ENCODE measurements at places on chromosomes 5 and 9.

- DNase-seq: no peak
Observed at GRCh38 chr5:95042037-95042436, 242.9 kb downstream of the MCTP1 start.

DNA sequence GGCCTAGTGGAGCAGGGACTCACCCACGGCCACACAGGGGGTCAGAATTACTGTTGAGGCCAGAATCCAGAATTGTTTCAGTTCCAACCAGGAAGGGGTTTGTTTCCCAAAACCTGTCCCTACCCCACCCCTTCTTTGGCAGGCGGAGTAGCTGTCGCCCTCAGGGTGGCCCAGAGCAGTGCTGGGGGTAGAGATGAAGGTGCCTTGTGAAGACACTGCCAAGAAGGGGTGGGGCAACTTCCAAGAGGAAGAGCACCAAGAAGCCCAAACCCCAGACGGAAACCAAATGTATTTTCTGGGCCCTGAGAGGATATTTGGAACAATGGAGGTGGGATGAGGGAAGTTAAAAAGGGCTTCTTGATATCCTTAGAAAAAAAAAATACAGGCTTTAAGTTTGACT lies 11.4 kb upstream of the NDST1 start:
- DNase-seq: no peak

DNA sequence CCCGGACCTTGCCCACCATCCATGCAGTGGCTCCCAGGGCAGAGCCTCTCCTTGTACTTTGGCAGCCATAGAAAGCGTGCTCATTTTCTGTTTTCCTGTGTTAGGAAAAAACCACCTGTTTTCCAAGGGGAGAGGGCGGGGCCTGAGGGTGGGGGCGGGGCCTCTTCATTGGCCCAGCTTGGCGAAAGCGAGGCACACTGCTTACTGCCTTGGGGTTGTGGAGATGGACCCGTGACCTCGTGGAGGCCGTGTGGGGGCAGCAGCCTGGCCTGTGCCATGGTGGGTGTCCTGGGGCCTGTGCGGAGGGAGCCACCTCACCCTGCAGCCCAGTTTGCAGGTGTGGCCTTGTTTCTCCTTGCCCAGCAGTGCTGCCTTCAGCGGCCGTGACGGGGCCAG lies 4.4 kb upstream of the TOR4A start:
- no peak for DNase-seq

- no peak for DNase-seq
Observed at GRCh38 chr5:140806834-140807775, at the start of gene PCDHA4. Gene PCDHA4 (plus strand): TSS chr5:140807068.

GRCh38 chr5:18281947-18282581 lies 647.8 kb downstream of the TAF11L14 start:
- DNase-seq: no peak

DNA sequence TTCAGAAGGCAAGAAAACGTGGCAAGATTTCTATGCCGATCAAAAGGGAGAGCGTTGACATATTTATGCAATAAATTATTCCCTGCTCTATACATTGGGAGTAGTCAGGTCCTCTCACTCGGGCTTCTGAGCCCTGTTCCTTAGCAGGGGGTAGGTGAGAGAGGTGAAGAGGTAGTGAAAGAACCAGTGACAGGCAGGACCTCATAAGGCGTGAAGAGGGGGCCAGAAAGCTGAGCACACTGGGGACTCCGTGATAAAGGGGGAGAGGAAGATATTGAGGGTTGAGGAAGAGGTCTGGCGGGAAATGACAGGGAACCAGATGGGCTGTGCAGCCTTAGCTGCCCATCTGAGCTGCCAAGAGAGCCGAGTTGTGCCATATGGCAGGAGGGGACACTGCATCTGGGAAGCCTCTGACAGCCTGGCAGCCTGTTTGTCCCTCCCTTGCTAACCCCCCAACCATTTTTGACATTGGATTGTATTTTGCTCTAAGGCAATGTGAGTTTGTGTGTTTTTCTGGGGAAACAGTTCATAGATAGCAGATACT lies 782 bp upstream of the CDC20B start:
- no peak for DNase-seq

DNA sequence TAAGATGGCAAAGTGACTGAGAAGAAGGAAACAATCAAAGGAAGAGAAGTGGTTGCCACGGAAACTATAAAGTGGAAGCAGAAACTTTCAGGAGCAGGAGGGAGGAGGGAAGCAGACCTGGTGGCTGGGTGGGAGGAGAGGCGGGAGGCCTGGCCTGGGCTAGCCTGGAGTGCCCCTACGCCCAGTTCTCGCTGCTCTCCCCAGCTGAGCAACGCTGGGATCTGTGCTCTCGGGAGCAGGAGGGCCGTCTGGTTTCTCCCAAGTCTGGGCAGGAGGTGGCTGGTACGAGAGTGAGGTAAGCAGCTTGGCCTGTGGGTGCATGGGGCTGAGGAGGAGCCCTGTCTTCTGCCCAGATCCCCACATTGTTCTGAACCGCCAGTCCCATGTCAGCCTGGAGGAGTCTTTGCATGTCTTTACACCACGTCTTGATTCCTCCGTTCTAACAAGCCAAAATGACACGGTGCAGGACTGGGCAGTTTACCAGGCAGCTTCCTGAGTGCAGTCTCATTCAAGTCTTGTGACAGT lies 15.0 kb upstream of the DAB2IP start:
- DNase-seq: no peak

GRCh38 chr5:173612948-173613347 lies 3.5 kb downstream of the BOD1 start:
- DNase-seq: no peak

DNA sequence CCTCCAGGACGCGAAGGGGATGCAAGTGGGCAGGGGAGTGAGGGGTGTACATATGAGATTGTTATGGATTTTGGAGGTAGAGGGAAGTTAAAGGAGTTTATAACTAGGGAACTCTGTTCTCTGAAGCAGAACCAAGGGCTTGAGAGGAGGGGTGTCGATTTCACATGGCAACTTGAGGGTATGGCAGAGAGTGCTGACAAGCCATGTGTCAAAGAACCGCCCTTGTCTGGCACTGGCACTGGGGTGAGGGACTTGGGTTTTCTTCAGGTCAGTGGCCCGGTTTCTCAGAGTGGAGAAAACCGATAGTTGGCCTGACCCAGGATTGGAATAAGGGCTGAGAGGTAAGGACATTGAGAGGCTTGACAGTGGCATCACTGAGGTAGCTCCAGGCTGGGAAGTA lies 47.7 kb upstream of the TESK1 start:
- no peak for DNase-seq

DNA sequence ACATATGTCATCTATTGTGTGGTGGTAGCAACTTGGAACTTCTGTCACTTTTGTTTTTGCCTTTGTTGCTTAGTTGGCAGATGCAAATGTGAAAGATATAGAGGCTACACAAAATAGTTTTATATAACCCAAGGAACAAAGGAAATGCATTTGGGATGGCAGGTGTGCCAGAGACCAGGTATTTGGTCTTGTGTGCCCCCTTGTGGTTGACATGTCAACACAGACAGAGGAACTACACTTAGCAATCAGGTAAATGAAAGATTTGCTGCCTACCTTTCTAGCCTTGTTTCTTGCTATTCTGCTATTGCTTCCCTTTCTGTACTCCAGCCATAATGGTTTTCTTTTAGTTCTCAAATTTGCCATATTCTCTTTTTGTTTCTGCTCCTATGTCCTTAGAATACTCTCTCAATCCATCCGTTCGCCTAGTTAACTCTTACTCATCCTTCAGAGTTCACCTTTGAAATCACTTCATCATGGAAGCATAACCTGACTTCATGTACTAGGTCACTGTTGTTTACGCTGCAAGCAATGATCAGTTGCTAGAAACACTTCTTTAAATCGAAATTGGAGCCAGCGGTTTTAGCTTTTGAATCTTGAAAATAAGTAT lies 119.5 kb downstream of the TRPM3 start:
- DNase-seq: peak; percentile 3

- peak; percentile 44 for DNase-seq
Observed at GRCh38 chr9:33852216-33852826, 35.4 kb downstream of the UBE2R2 start.

- no peak for DNase-seq
Observed at GRCh38 chr5:177453852-177454396, 7.3 kb downstream of the PRR7 start.

GRCh38 chr5:158054223-158055110 lies 195.5 kb upstream of the CLINT1 start:
- no peak for DNase-seq

DNA sequence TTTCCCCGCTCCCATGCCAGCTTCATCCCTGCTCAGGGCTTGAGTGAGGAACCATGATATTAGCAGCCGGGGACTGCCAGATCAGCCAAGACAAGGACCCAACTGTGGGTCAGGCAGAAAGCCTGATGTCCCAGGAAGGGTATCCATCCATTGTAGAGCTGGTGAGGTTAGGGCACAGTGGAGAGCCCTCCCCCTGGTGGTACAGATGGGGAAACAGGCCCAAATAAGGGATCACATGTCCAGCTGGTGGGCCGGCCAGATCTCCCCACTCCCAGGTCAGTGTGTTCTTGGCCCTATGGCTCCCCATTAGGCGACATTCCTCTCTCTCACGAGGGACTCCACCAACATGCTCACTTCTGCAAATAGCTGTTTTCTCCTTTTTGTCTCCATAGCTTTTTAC lies 9.0 kb downstream of the CDX1 start:
- DNase-seq: no peak

- no peak for DNase-seq
Observed at GRCh38 chr9:100219347-100219746, 120.3 kb downstream of the INVS start.

DNA sequence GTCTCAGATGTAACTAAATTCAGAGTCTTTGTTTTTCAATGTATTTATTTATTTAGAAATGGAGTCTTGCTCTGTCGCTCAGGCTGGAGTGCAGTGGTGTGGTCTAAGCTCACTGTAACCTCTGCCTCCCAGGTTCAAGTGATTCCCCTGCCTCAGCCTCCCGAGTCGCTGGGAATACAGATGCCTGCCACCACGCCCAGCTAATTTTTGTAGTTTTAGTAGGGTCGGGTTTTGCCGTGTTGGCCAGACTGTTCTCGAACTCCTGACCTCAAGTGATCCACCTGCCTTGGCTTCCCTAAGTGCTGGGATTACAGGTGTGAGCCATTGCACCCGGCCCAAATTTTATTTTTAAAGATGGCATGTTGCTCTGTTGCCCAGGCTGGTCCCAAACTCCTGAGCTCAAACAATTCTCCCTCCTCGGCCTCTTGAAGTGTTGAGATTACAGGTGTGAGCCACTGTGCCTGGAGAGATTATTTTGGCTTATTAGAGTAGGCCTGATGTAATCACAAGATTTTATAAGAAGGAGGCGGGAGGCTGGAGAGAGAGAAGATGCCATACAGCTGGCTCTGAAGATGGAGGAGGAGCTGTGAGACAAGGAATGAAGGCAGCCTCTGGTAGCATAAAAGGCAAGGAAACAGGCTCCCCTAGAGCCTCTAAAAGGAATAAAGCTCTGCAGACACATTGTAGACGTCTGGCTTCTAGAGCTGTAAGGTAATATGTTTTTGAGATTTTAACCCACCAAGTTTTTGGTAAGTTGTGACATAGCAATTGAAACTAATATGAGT lies 12.9 kb upstream of the KLF9 start:
- no peak for DNase-seq

DNA sequence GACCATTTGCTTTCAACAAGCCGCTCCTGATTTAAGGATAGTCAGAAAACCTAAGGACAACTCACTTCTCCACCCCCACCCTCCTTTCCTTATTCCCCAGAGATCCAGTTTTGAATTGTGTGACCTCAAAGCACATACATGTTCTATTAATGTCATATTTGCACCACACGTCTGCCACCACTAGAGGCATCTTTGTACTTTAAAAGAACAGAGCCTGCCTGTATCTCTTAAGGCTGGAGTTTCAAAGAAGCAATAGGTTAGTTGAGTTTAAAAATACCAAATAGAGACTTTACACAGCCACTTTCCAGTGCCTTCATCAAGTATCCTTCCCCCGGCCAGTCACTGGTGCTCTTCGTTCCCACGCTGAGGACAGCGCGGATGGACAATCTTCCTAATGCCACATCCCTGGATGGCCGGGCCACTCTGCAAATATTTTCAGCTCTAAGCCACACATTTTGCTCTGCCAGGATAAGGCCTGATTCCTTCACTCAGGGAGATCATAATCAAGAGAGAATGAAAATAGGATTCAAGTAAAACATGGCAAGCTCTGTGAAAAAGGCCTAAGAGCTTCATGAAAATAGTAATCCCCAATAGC lies 146.3 kb downstream of the SNCAIP start:
- DNase-seq: no peak

DNA sequence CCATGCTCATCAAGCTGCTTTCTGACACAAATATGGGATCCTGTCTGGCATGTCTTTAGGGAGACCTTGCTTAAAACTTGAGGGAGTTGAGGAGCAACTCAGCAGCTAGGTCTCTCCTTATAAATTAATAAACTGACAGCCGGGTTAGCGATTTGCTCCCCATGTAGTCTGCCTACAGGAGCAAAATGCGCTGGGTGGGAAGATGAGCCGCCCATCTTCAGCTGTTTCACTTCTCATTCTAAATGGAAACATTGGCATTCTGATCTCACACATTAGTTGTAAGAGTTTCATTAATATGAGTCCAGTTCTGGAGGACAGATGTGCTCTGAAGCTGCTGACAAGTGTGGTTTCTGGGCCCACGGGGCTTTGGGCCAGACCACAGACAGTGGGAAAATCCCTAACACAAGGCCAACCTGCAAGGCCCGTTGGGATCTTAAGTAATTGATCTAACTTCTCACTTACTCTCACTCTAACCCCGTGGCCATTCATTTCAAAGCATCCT lies 197.0 kb downstream of the MCTP1 start:
- no peak for DNase-seq

GRCh38 chr5:149371296-149371962 lies 7.7 kb downstream of the IL17B start:
- peak; percentile 69 for DNase-seq

- DNase-seq: no peak
Observed at GRCh38 chr5:168262042-168262743, 29.3 kb upstream of the WWC1 start.

GRCh38 chr5:96943799-96944198 lies 7.9 kb downstream of the LNPEP start:
- DNase-seq: no peak

DNA sequence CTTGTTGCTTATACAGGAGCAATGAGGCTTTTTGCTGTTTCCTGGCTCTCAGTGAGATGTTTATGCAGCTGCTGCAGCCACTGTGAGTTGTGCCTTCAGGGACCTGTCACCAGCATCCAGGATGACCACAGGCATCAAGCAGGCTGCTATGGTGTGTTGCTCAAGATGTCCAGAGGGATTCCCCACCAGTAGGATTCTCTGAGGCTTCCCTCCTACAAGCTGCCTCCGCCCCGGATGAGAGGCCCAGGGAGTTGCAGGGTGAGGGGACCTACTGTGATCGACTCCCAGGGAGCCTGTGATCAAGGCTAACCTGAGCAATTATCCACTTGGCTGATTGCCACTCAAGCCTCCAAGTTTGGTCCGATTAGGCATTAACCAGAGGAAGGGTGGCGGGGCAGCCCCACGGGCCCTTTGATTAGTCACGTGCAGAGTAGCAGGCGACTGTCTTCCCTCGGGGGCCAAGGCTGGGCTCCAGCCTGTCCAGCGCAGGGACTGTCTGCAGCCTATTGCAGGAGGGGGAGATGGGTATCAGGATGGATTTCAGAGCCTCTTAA lies 1.8 kb upstream of the FAT2 start:
- DNase-seq: no peak

- peak; percentile 64 for DNase-seq
Observed at GRCh38 chr5:143435210-143435657, 31.7 kb upstream of the NR3C1 start.
